NCI-H2171 treated with DMSO at 0.1 percent for 48 hours (cell line): ENCODE measurements at places on chromosomes 7 and 10.

DNA sequence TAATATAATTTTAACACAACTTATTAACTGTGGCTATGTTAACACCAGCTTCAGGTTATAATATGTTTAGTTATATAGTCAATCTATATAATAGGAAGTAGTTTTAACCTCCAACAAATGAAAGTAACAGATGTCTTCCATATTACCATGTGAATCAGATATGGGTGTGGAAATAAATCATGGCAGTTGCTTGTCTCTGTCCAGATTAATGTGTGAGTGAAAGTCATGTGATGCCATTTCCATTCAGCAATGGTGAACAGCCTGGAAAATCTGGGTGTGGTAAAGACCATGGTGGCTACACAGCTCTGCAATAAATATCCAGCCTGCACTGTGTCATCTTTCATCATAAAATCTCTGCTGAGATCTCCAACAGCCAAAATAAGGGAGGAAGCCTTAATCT, 27.8 kb downstream of the HEPACAM2 start:
- DNase-seq: peak; percentile 34

DNA sequence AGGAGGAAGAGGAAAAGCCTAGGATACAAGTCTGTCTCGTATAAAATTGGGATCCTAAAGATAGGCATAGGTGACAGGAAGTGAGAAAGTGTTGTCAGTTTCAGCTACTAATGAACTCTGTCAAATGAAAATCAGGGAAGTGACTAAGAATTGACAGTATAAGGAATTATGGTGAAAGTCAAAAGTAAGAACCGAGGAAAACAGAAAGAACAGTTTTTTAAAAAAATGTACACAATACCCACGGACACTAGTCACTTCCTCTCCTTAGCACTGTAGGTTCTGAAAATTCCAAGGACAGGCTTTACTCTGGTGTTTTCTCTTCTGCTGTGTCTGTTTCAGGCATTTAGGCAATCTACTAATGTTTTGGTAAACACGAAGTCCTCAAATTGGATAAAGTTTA, 42.3 kb downstream of the ATAD1 start:
- DNase-seq: no peak

GRCh38 chr7:115354925-115355324, 433.0 kb downstream of the MDFIC start:
- no peak for DNase-seq

DNA sequence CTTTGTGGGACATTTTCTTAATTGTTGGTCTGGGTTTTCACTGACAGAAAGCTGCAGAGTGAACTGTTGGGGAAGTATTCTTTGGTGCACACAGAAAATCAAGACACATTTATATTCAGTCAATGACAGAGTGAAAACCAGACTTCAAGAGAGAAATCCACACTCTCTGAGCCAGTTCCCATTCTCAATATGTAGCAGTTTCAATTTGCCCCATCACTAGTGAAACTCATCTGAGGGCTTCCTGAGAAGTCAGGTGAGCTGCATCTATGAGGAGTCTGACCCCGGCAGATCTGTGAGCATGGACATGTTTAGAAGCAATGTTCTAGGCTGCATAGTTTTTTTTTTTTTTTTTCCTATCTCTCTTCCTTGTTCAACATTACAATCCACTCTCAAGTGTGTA, 163.7 kb upstream of the AHR start:
- no peak for DNase-seq

GRCh38 chr7:140078392-140078791, 15.6 kb upstream of the PARP12 start:
- DNase-seq: no peak

DNA sequence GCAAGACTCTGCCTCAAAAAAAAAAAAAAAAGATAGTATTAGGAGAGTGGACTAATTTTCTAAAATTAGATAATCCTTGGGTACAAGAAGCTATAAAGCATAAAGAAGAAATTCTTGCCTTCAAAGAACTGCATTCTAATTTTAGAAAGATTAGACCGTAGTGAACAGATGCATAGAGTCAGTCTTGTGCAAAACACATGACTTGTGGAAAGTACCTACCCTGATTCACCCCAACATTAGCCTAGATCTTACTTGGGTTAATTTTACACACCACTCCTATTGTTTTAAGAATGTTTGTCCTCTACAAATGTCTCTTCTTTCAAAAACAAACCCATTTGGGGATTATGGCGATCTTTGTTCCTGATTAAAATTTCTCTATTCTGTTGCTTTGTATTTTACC, 38.9 kb upstream of the SP8 start:
- no peak for DNase-seq

DNA sequence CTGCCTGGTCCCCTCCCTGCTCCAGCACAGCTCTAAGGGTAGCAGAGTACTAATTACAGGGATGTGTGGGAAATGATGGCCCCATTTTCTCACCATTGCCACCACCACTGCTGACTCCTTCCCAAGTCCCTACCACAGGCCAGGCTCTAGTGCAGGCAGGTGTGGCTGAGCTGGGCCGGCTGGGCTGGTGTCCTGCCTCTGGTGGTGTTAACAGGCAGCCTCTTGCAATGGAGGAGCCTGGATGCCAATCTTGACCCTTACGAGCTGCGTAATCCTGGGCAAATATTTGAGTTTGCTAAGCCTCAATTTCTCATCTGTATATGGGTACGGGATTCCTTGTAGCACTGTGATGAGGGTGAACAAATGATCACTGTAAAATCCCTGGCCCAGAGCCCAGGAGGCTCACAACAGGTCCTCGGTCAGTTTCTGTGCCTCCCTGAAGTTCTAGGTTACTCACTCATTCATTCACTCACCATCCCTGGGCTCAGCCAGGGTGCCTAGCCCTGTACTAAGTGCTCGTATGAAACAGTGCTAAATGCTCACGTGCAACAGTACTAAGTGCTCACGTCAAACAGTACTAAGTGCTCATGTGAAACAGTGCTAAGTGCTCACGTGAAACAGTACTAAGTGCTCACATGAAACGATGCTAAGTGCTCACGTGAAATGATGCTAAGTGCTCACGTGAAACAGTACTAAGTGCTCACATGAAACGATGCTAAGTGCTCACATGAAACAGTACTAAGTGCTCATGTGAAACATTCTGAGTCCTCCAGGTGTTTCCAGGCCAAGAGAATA, 2.3 kb upstream of the FZD9 start:
- no peak for DNase-seq

- peak; percentile 59 for DNase-seq
These were observed 576 bp upstream of the CSGALNACT2 start for GRCh38 chr10:43137717-43138020.

- peak; percentile 84 for DNase-seq
These were observed 674 bp upstream of the OSBPL3 start for GRCh38 chr7:24980534-24981170.

GRCh38 chr10:93267521-93267920, 193.8 kb downstream of the CYP26A1 start:
- DNase-seq: no peak

DNA sequence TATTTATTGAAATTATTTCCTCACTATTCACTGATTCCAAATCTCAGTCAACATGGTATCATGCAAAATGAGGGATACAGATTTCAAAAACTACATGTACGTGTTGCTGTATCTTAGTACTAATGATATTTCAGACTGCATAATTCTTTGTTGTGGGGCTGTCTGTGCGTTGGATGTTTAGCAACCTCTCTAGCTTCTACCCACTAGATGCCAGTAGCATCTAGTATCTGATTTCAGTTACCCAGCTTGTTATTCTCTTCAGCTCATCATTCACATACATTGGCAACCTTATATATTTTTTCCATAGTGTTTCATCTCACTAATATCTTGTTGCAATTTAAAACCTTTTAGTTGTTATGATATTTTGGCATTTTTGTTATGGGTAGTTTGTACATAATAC, 22.5 kb upstream of the WASL start:
- no peak for DNase-seq

- no peak for DNase-seq
These were observed 19.2 kb downstream of the ZNF775 start for GRCh38 chr7:150398108-150398964.

- DNase-seq: peak; percentile 28
These were observed 61.8 kb upstream of the LRRN3 start for GRCh38 chr7:111029141-111029572.

DNA sequence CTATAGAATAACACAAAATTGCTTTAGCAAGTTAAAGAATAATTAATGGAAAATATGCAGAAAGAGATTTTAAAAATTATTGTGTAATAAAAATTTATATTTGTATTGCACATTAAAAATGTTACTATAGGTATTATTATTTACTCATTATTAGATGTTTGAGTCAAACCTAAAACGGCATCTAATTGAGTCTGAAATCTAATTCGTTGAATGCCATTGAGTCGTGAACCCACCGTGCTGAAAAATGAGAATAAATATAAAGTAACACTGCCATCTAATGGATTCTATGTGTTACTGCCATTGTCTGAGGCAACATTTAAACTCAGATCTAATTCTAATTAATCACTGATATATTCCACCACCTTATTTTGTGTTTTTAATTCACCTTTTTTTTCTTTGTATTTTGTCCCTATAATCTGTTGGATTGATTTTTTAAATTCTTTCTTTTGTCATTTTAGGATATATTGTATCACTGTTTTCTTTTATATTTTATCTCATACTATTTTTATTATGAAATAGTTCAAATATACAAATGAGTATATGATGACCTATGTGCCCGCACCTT, 62.2 kb downstream of the SAMD9 start:
- peak; percentile 72 for DNase-seq

DNA sequence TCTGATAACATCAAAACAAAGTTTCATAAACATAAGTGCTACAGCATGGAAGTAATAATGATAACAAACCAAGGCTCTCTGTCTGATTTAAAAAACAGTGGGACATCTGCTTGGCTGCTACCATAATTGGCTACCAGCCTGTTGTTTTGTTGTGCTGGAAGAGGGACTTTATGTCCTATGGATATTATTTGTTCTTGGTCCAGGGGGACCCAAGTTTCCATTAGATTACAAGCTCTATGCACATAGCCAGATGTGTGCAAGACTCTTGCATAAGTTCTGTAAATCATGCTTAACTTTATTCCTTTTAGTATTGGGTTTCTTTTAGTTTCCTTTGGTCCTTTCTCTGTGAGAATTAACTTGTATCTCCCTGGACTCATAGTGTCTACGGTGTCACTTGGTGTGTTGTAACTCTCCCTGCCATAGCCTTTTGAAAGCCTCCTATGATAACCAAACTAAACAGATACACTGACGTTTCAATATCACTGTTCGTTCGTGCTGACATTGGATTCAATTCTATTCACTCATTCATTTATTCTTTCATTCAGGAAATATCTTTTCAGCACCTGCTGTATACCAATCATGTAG, 41.4 kb upstream of the CD36 start:
- peak; percentile 23 for DNase-seq

- no peak for DNase-seq
These were observed 69.0 kb downstream of the TAF3 start for GRCh38 chr10:7887174-7887816.

DNA sequence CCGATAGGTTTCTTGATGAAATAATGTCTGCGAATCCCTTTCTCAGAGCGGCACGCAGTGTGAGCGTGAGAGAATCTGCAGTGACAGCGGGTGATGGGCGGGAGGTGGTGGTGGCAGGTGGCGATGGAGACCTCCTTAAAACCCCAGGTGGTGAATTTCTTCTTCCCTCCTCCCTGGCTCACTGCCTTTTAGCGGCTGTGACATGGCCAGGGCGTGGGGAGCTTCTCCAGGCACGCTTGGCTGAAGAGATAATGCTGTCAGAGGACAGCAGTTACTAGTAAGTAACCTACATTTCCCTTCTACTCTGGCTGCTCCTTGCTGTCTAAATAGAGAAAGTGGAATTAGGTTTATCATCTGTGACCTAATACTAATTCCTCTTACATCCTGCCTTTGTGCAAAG, 141.4 kb upstream of the INSYN2A start:
- peak; percentile 67 for DNase-seq

DNA sequence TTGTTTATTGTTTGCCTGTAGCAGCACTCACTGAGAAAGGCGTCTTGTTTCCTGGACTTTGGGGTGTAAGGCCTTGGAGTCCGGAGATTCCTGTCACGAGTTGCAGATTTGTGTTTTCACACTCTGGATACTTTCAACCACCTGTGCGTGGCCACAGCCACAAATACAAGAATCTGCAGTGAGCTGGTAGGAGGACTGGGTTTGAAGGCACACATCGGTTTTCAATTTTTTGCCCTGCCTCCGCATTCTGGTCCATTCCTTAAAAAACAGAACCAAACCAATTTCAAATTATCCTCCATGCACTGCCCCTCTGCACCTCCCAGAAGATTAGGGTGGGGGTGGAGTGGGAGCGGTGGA, 619 bp downstream of the EXOC4 start:
- DNase-seq: no peak

DNA sequence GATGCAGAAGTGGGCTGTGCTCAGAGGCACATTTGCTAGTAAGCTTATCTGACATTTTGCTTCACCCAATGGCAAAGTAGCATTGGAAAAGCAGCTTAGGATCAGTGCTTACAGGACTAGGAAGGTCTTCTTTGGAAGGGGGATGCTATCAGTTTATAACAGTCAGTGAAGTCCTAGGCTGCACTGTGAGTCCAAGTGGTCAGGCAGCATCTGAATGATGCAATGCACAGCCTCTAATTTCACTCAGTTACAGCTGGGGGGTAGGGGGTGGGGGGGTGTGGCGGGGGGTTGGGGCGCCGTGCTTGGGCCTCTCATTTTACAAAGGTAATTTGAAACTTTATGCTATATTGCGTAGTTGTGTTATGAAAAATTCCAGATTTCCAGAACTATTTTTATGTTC, 652.3 kb upstream of the MGMT start:
- DNase-seq: no peak

GRCh38 chr7:28666154-28666553, 253.8 kb downstream of the CREB5 start:
- no peak for DNase-seq

- DNase-seq: no peak
These were observed 606.9 kb downstream of the SORCS3 start for GRCh38 chr10:105247831-105248499.

- no peak for DNase-seq
These were observed 6.2 kb downstream of the WNT8B start for GRCh38 chr10:100468978-100469377.

DNA sequence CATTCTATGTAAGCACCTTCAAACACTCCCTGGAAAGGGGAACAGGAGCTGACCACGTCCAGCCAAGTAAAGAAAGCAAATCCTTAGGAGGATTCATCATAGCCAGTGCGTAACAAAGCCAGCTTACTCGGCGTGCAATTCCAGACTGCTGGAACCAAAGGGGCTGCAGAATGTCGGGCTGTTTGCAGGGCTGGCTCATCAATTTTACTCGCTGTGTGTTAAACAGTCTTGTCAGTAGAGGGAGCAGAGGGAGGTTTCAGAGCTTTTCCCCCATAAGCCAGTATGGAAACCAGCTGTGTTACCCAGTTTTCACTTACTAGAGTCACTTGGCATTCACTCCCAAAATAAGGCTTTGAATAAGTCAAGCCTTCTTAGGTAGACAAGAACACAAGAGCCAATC, 127.1 kb downstream of the KMT2E start:
- DNase-seq: peak; percentile 7

DNA sequence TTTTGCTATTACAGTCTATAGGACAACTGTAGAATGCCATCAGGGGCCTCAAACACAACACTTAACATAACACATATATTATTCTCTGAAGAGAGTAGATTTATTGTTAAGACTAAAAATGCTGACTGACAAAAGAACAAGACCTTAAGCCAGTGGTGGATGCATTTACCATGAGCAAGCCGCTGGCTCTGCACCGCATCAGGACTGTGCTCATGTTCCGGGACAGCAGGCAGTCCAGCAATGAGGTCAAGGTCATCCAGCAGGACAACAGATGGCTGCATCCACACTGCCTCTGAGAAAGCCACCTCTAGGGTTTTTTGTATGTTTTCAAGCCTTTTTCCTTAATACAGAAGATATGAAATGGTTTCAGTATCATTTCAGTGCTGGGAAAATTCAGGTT, 23.8 kb downstream of the PEX1 start:
- DNase-seq: no peak

GRCh38 chr7:25834050-25834449, 317.9 kb upstream of the NFE2L3 start:
- DNase-seq: no peak
